ENCODE measurements at places on chromosomes 6 and 20.
A peak's percentile ranks its signal among the peaks of the same experiment; 100 is the strongest.

- no peaks in the 10 kb centered on the region for H3K36me3 ChIP-seq
- H3K4me1 ChIP-seq, result no peaks in the 10 kb centered on the region
- no peak overlapping the region for H3K4me3 ChIP-seq
- no peaks in the 10 kb centered on the region for H3K27me3 ChIP-seq
Observed at GRCh38 chr6:22499815-22500214, 69.6 kb upstream of the HDGFL1 start.

DNA sequence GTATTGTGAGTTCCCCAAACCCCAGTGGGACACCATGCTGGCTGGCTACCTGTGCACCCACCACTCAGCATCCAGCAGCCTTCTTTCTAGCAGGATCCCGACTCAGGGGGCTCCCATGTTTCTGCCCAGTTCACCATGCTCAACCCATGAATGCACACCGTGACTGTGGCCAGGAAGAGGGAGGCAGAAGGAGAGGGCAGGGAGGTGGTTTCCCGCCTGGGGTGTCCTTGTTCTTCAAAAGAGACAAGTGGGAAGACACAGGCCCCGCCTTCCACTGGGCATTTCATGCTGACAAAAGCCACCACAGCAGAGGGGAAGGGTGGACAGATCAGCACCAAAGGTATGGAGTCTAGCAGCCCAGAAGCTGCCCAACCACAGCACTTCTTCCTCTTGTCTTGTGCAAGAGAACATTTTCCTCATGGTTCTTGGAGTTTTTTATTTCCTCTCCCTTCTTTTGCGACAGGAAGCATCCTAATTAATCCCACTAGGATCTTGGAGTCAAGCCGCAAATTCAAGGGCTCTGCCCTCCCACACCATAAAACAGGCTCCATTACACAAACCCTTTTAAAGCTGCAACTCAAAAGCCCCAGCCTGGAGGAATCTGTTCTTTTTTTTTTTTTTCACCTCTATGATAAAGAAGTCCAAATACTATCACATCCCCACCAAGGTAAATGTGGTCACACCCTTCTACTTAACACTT, 13.5 kb upstream of the ANKRD60 start:
- H3K27ac ChIP-seq, result no peak overlapping the region
- no peak overlapping the region for H3K4me3 ChIP-seq
- H3K27me3 ChIP-seq, result no peaks in the 10 kb centered on the region
- H3K4me1 ChIP-seq, result peaks cover 9% of the 10 kb centered on the region
- ATAC-seq, result no peak

DNA sequence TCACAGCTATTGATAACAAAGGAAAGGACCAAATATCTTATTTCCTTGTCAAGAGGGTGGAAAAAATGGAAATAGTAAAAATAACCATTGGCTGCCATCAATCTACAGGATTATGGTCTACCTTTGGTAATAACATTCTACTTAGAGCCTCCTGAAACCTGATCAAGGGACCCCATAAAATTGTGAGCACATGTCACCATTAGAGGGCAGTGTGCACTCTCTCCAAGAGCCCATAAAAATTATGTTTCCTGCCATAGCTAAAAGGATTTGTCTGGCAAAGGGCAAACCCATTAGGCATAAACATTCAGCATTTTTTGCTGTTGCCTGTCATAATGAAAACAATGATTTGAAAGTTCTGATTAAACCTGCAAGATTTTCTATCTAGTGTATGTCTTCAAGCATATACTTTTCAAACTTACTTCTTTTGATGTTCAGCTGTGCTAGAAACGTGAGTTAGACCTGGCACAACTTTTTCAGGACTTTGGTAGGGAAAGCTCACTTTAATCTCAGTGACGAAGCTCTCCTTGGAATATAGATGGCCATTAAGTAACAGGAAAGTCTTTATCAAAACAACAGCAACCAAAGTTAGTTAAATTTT, 120.7 kb upstream of the ZFP64 start:
- no peaks in the 10 kb centered on the region for H3K27me3 ChIP-seq
- H3K27ac ChIP-seq, result no peak overlapping the region
- no peak overlapping the region for H3K4me3 ChIP-seq
- peak; percentile 69 for ATAC-seq

- H3K4me3 ChIP-seq, result no peak overlapping the region
- H3K27ac ChIP-seq, result no peak overlapping the region
- H3K27me3 ChIP-seq, result no peaks in the 10 kb centered on the region
- no peaks in the 10 kb centered on the region for H3K36me3 ChIP-seq
- ATAC-seq, result no peak
- no peaks in the 10 kb centered on the region for H3K4me1 ChIP-seq
Observed at GRCh38 chr20:47427067-47427466, 70.6 kb upstream of the ZMYND8 start.

GRCh38 chr20:58374027-58374850, 14.8 kb upstream of the VAPB start:
- peak overlapping the region; percentile 49 for H3K27ac ChIP-seq
- ATAC-seq, result no peak
- no peaks in the 10 kb centered on the region for H3K36me3 ChIP-seq
- H3K4me1 ChIP-seq, result no peaks in the 10 kb centered on the region
- no peak overlapping the region for H3K4me3 ChIP-seq
- peaks cover 21% of the 10 kb centered on the region for H3K27me3 ChIP-seq

- no peaks in the 10 kb centered on the region for H3K36me3 ChIP-seq
- ATAC-seq, result no peak
- no peak overlapping the region for H3K27ac ChIP-seq
- H3K4me3 ChIP-seq, result no peak overlapping the region
Observed at GRCh38 chr20:33568378-33568777, 78.5 kb downstream of the CBFA2T2 start.

GRCh38 chr6:7292596-7293255, 20.3 kb downstream of the SSR1 start:
- H3K4me3 ChIP-seq, result no peak overlapping the region
- H3K36me3 ChIP-seq, result peaks cover 91% of the 10 kb centered on the region
- H3K27me3 ChIP-seq, result no peaks in the 10 kb centered on the region

DNA sequence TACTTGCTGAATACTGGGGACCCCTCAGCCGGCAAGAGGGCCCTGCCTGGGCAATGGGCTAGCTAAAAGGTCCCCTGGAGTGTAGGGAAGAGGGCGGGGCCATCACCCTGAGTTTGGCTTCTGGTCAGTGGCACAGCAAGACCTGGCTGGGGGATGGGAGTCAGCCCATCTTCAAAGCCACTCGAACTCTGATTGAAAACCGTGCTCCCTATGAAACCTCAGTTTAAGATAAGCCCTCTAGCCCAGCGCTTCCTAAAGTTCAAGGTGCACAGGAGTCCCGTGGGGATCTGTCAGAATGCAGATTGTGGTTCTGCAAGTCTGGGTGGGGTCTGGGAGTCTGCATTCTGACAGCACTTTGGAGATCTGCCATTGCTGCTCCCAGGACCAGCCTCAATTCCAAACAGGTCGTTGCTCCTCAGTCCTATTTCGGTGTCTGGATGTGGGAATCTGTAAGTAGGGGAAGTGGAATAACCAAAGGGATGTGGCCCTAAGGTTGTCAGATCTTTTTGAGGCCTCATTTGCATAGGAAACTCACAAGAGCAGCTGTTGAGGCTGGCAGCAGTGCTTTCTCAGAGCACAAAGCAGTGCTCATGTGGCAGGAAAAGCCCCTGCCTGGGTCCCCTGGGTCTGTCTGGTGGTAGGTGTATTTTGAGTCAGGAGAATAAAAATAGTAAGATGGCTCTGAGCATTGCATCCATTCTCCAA, 85.3 kb upstream of the SCP2D1 start:
- no peak overlapping the region for H3K27ac ChIP-seq
- no peak for ATAC-seq
- H3K27me3 ChIP-seq, result no peaks in the 10 kb centered on the region
- peaks cover 13% of the 10 kb centered on the region for H3K4me1 ChIP-seq

DNA sequence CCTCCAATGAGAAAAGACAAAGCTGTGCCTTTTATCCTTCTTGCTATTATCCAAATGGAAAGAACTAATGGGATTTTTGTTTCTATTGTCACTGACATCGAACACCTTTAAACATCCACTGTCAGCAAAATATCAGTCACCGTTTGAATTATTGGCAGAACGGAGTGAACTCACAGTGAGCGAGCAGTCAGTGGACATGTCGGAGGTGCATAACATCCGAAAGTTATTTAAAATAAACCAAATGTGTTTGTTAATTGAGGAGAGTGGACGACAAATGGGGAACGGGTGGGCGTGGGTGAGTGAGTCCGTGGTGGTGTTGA, 38.8 kb downstream of the PMEPA1 start:
- no peak overlapping the region for H3K27ac ChIP-seq
- no peak for ATAC-seq
- no peaks in the 10 kb centered on the region for H3K4me1 ChIP-seq
- H3K4me3 ChIP-seq, result no peak overlapping the region
- H3K27me3 ChIP-seq, result no peaks in the 10 kb centered on the region

Data from activated T-helper 17 cell treated with anti-CD3 and anti-CD28 coated beads, Interleukin-2, amount 50 U/mL, for 72 hours (primary cell).